IMR-90 (cell line): ENCODE measurements at places on chromosomes 2 and 18.

GRCh38 chr2:158482594-158482993 is 25.8 kb downstream of the PKP4 start:
- peak; percentile 27 for DNase-seq

DNA sequence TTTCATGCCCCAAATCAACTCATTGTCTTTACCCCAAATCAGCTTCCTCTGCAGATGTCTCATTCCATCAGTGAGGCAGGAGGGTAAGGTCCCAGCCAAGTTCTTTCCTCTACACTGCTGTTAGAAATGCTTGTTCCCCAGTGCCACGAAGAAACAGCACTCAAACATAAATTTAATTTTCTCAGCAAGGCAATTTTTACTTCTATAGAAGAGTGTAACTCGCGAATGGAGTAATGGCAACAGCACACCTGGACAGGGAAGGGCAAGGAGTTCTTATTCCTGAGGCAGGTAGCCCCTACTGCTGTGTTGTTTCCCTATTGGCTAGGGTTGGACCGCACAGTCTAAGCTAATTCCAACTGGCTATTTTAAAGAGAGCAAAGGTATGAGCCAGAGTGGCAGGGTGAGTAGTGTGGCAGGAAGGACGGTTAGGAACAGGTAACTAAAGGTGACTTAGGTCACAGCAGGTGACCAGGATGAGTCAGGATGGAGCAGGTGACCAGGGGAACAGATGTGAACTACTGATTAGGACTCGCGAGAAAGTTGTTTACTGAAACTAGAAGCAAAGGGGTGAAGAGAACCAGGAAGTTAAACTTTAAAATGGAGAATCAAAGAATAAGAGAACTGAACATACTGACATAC is 12.0 kb upstream of the CEP68 start:
- no peak for DNase-seq

- DNase-seq = no peak
Observed at GRCh38 chr2:64214281-64215115, 70.3 kb upstream of the PELI1 start.

GRCh38 chr2:43388371-43388770 is 162.0 kb upstream of the ZFP36L2 start:
- no peak for DNase-seq

GRCh38 chr2:171134624-171135230 is 26.0 kb downstream of the TLK1 start:
- no peak for DNase-seq

DNA sequence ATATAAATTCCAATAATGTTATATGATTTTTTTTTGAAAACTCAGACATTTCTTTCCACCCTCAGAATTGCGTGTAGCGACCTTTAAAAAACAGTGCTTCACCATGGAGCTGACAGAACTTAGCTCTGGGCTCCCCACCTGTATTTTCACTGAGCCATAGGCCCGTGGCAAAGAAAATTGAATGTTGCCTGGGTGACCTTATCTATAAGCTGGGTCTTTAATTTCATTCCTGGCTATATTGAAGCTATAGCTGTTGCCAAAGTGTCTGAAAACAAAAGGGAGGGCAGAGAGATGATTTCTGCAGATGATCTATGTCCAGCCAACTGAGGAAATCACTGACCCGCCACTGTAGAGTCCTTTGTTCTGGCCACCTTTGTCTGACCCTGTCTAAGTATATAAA is 411.7 kb downstream of the PTPRM start:
- DNase-seq = no peak

GRCh38 chr2:161085149-161085548 is 75.1 kb upstream of the TANK start:
- peak; percentile 28 for DNase-seq

GRCh38 chr2:209334188-209335017 is 89.4 kb upstream of the MAP2 start:
- DNase-seq = peak; percentile 37

- no peak for DNase-seq
Observed at GRCh38 chr2:159561786-159562185, 54.6 kb downstream of the BAZ2B start.

- no peak for DNase-seq
Observed at GRCh38 chr2:117775703-117776219, 38.7 kb upstream of the DDX18 start.

DNA sequence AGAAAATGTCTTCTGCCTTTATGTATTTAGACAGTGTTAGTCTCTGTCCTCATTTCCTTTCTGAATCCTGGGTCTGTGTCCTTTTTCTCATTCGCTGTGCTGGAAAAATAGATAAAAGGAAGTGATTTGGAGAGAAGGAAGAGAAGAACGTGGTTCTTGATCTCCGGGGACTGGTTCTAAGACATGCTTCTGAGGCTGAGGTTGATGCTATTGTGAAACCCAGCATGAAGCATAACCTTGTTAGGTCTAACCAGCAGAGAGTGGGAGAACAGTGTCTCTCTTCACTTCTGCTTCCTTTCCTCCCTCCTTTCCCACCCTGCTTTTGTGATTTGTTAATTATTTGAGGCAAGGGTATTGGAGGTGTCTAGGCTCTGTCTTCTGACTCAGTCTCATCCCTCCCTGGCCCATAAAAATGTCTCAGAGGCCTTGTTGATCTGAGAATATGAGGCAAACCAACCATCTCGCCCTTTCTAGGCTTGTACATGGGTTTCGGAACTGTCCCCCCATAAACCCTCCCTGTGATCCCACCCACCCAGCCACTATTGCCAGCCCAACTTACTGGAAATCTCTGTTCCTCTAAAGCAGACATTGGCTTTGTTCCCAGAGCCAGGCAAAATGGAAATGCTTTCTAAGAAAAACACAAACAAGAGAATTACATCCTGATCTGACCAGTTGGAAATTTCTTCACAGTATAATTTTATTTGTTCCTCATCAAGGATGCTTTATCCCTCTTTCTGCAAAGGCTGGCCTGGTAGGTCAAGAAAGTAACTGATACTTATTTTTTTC is 360.6 kb upstream of the TNP1 start:
- DNase-seq = no peak

DNA sequence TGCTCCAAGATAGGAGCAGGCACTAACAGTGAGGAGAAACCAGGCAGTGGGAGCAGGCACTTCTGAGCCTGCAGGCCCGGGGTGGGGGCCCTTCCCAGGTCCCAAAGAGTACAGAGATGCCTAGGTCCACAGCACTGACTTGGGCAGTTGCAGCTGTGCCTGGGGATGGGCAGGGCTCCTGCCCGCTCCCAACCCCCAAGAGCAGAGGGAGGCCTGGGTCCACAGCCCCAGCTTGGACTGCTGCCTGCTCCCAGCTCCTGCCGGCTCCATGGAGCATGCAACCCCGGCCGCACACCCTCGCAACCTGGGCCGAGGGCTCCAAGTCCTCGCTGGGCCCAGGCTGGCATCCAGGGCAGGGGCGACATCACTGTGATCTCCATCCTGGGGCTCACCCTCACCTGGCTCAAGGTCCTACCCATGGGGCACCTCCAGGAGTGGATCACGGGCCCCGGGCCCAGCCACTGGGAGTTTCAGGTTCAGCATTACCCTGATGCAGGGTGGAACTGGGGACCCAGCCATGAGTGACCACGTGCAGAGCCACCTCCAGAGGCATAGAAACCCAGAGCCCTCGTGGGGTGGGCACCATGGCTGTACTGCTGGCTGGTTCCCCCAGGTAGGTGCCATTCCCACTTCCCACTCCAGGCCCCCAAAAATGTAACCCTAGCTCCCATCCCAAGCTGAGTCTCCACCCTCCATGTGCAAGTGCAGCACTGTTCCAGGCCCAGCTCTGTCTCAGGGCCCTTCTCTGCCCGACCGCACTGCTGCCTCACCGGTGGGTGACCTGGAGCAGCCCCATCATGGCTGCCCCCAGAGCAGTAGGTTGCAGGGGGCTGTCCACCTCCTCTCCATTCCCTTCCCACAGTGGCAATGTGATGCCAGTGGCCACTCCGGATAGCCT is 325.6 kb downstream of the NR4A2 start:
- no peak for DNase-seq

- DNase-seq = no peak
Observed at GRCh38 chr2:232626584-232626983, 6.8 kb upstream of the EFHD1 start.

GRCh38 chr2:99395589-99396130 is 58.5 kb downstream of the EIF5B start:
- DNase-seq = peak; percentile 37

DNA sequence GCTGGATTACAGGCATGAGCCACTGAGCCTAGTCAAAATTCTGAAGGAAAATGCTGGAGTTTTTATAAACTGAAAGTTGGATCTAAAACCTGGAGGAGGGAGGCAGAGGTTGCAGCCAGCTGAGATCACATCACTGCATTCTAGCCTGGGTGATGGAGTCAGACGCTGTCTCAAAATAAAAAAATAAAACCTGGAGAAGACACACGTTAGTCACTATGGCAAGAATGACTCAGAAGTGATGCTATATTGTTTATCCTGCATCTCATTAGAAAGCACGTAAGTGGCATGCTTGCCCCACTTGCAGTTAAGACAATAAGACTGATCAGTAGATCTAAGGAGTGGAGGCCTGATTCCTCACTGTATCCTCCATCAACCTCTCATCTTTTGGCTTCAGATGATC is 106.6 kb upstream of the STON1 start:
- DNase-seq = peak; percentile 93

- DNase-seq = no peak
Observed at GRCh38 chr2:240557101-240557751, 562 bp downstream of the ANKMY1 start.

DNA sequence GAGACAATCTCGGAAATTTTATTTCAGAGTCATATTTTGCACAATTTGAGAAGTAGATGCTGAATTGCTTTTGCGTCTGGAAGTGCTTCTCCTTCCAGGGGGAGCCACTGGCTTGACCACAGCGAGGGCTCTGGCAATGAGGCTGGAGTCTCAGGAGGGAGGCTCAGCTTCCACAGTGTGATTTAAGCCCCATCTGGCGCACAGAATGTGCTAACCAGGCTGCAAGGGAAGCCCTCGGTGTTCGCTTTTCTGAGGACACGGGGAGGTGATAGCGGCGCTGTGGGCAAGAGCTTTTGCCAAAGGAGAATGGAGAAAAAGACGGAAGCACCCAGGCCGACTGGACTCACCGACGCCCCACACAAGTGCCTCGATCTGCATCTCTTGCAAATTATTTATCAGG is 52.4 kb downstream of the ADI1 start:
- no peak for DNase-seq

GRCh38 chr2:159518321-159519005 is 97.9 kb downstream of the BAZ2B start:
- no peak for DNase-seq

DNA sequence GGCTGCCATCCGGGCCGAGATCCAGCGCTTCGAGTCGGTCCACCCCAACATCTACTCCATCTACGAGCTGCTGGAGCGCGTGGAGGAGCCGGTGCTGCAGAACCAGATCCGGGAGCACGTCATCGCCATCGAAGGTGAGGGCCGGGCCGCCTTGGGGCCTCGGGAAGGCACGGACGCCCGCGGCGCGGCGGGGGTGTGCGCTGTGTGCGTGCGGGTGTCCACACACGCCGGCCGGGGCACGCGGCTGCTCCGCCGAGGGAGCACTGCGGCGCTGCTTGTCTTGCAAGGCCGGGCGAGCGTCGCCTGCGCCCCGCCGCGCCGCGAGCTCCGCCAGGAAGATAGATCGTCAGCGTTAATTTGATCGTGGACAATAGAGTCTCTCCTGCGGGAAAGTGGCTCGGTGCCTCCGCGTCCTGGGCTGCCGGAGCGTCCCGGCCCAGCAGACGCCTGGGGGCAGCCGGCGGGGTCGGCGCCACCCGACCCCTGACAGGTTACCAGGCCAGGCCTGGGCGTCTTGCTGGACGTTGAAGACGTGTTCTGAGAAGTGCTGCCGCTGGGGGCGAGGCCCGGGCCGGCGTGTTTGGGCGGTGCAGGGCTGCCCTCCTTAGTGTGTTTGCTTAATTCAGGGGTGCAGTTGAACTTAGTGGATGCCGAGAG is 1.0 kb downstream of the AGAP1 start:
- DNase-seq = peak; percentile 48

DNA sequence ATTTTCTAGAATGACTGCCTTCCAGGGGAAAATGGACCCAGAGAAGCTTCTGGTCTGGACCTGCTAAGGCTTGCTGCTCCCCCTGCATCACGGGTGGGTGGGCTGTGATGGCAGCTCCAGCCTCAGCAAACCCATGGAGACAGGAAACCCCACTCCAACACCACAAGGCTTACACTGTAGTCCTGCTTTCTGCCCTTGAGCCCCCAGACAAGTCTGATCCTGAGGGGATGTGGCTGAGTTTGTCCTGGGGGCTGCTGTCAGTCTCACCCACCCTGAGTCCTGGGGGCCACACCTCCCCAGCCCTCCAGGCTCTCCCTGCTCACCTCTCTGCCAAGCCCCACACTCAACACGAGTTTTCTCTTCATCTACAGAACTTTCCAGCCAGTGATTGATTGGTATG is 279.4 kb downstream of the EIPR1 start:
- DNase-seq = no peak

- DNase-seq = no peak
Observed at GRCh38 chr2:170740660-170741059, 25.5 kb downstream of the SP5 start.

DNA sequence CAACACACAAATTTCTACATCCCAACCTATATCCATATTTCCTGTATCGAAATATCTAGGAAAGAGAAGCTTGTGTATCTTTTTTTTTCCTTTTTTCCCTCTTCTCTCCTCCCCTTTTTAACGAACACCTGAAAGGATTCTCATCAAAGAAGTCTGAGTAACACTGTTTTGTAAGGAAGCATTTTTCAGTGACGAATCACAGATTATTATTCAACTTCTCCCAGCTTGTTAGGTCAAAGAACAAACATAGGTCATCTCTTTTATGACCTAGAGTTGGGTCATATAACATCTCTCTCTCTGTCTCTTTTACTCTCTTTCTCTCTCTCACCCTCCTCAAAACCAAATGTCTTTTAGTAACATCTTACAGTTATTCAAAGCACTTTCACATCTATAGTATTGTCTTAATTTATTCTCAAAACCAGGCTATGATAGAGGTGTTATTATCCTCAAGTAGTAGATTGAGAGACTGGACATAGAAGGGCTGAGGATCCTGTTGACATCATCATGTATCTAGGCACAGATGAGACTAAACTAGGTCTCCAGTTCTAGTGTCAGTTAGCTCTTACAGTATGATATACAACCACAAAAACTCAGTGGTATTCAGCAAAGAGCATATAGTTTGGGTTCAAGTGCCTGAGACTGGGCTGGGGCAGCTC is 80.1 kb upstream of the SPOPL start:
- peak; percentile 13 for DNase-seq

DNA sequence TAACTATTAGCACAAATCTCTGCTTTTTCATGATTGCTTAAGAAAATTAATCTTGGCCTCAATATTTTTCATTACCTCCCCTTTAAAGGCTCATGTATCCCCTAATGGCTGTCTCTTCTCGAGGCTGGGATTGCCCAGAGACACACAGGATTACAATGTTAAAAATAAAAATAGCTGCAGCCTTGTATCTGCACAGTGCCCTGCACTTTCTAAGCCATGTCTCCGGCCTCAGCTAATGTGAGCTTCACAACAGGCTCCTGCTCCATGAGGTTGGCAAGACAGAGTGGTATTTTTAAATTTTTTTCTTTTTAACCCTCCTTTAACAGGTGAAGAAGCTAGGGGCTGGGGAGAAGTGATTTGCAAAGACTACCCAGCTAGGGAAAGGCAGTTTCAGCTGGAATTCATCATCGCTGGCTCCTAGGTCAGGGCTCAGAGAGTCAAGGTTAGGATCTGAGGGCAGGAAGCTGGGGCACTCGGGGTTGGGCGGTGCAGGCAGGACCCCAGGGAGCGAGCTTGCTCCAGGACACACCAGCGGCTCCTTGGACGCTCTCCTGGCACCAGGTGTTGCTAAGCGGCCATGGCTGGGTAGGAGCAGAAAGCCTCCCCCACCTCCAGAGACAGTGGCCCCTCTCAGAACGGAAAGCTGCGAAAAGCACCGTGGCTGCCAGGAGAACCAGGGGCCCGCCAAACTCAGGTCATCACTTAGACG is 135.6 kb downstream of the SMAD2 start:
- DNase-seq = no peak

- no peak for DNase-seq
Observed at GRCh38 chr2:215435280-215435869, 493 bp downstream of the FN1 start.
